Activated naive CD8-positive, alpha-beta T cell treated with anti-CD3 and anti-CD28 coated beads for 36 hours (primary cell): ENCODE measurements at places on chromosomes 3 and 15. TPM values are rescaled to one million over a fixed set of nuclear protein-coding genes. Genes with fewer than 3 reads are reported as not detected.
A peak's percentile ranks its signal among the peaks of the same experiment; 100 is the strongest.

DNA sequence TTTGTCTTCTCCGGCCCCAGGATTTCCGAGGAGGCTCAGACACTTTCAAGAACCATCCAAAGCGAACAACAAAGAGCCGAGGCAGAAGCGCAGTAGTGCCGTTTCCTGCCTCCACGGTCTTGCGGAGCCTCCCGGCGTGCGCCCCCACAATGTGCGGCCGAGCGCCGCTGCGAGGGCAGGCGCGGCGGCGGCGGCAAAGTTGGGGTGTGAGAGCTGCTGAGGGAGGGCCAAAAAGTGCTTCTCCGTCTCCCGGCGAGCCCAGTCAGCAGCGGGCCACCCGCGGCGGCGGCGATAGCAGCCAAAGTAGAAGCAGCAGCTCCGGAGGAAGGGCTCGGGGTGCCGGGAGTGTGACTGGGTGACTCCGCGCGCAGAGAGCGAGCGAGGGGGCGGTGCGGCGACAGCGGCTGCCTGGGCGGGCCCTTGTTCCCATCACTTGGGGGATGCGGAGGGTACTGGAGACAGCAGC lies 749.1 kb downstream of the ROBO1 start:
- no peak overlapping the region for H3K27ac ChIP-seq
- H3K4me1 ChIP-seq, result peaks cover 12% of the 10 kb centered on the region
- peaks cover 24% of the 10 kb centered on the region for H3K27me3 ChIP-seq
- no peak overlapping the region for H3K4me3 ChIP-seq
- no peaks in the 10 kb centered on the region for H3K36me3 ChIP-seq
- DNase-seq, result peak; percentile 60

- peaks cover 22% of the 10 kb centered on the region for H3K4me1 ChIP-seq
- no peak overlapping the region for H3K27ac ChIP-seq
- no peak for DNase-seq
- H3K27me3 ChIP-seq, result peaks cover 64% of the 10 kb centered on the region
- peaks cover 2% of the 10 kb centered on the region for H3K36me3 ChIP-seq
These were observed 27.4 kb upstream of the IL1RAP start for GRCh38 chr3:190486533-190486864.

DNA sequence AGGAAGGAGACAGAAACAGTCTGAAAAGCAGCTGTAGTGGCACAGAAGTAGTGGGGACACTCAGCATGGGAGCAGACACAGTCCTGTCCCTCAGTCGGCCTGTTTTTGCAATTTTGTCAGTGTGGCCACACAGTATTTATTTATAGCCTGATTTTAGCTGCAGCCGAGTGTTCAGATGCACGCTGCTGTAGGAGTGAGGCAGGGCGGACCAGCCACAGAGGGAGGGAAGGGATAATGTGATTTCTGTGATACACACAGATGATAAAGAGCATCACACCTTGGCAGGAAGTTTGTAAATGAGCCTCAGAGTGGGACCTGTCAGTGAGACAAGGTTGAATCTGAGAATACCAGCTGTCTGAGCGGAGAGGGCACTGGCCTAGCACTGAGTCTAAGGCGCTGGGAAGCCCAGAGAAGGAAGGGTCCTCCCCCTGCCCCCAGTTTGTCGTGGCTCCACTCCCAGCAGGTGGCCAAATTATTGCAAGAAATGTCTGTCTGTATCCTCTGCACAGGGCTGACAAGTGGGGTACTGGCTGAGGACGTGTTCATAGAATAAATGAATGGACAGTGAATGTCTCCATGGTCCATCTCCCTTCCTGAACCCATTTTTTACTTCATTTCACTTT lies 3.8 kb downstream of the PSTPIP1 start:
- no peaks in the 10 kb centered on the region for H3K27me3 ChIP-seq
- DNase-seq, result no peak
- H3K27ac ChIP-seq, result peak overlapping the region; percentile 14
- H3K4me3 ChIP-seq, result peak overlapping the region; percentile 95
- H3K4me1 ChIP-seq, result peaks cover 71% of the 10 kb centered on the region

GRCh38 chr3:50139308-50139707 lies 15.8 kb upstream of the SEMA3F start:
- no peak overlapping the region for H3K27ac ChIP-seq
- no peaks in the 10 kb centered on the region for H3K36me3 ChIP-seq
- DNase-seq, result no peak
- no peaks in the 10 kb centered on the region for H3K27me3 ChIP-seq

DNA sequence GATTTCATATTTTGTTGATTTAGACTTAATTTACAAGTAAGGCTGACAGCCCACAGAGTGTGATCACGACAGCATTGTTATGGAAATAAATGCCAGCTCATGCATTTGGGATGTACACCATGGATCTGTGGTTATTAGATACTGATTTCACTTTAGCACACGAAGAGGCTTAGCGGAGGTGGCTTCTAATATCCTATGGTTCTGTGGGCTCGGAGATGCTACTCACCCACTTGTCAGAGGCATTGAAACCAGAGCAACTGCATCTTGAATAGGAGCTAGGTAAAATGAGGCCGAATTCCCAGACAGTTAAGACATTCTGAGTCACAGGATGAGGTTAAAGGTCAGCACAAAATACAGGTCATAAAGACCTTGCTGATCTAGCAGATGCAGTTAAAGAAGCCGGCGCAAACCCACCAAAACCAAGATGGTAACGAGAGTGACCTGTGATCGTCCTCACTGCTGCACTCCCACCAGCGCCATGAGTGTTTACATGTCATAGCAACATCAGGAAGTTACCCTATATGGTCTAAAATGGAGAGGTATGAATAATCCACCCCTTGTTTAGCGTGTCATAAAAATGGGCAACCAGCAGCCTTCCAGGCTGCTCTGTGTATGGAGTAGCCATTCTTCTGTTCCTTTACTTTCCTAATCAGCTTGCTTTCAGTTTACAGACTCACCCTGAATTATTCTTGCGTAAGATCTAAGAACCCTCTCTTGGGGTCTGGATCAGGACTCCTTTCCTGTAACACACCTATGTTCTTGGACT lies 117.5 kb downstream of the PGPEP1L start:
- DNase-seq, result no peak
- H3K27me3 ChIP-seq, result no peaks in the 10 kb centered on the region
- no peak overlapping the region for H3K4me3 ChIP-seq
- H3K27ac ChIP-seq, result no peak overlapping the region
- H3K36me3 ChIP-seq, result peaks cover 5% of the 10 kb centered on the region

DNA sequence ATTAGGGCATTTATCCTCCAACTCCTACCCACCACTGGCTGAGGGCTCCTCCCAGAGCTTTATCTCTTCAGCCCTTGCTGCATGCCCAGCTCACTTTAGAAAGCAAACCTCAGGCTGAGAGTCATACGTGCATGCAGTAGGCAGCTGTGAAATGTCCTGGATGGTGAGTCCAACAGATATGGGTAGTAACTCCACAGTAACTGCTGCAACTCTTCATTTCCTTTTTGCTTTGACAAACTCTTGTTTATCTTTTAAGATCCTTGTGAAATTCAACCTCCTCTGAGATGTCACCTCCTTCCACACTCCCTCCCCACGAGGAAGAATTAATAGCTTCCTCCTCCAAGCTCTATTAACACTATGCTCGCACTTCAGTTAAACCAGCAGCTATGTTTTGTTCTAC lies 35.9 kb upstream of the CTNNB1 start:
- peaks cover 24% of the 10 kb centered on the region for H3K27me3 ChIP-seq
- DNase-seq, result no peak
- H3K4me1 ChIP-seq, result peaks cover 29% of the 10 kb centered on the region
- H3K36me3 ChIP-seq, result no peaks in the 10 kb centered on the region

DNA sequence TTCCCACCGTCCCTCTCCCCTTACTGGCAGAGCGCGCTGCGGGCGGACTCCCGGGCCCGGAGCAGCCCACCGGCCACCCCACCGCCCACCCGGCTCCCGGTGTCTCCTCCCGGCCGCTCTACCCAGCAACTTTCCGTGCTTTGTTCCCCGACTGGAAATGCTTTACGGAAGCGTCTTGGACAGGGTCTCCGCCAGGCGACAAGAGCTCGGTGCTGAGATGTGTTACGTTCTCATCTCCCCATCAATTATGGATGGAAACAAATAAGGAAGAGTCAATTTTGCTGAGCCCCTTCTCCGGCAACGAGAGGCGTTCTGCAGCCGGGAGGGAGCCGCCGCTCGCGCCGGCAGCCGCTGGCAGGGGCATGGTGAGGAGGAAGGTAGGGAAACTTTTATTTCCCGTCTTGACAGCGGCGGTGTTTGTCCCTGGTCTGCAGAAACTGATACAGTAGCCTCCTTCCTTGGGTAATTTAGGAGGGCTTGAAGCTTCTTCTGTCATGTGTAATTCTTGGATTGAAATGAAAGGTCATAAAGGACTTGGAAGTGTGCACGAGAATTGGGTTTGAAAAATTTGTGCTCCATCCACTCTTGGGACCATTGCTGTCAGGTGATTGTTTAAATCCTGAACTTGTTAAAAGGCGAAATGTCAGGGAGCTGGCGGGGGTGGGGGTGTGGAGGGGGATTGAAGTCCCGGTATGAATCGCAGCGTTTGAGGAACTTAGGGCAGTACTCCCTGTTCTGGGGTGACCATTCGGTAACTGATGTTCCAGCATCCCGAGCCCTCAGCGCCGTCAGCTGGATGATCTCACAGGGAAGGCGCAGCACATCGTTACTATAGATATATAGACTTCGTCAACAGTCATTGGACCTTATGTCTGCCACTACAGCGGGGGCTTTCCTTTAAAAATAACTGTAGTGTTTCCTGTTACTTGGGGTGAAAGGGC lies 1.5 kb downstream of the SEMA6D start:
- H3K4me3 ChIP-seq, result no peak overlapping the region
- H3K27me3 ChIP-seq, result peaks cover 79% of the 10 kb centered on the region
- no peaks in the 10 kb centered on the region for H3K36me3 ChIP-seq
- DNase-seq, result no peak
- H3K27ac ChIP-seq, result no peak overlapping the region

- H3K4me3 ChIP-seq, result no peak overlapping the region
- H3K36me3 ChIP-seq, result no peaks in the 10 kb centered on the region
- no peaks in the 10 kb centered on the region for H3K4me1 ChIP-seq
- DNase-seq, result no peak
These were observed 17.7 kb upstream of the CPA3 start for GRCh38 chr3:148847351-148847750.

DNA sequence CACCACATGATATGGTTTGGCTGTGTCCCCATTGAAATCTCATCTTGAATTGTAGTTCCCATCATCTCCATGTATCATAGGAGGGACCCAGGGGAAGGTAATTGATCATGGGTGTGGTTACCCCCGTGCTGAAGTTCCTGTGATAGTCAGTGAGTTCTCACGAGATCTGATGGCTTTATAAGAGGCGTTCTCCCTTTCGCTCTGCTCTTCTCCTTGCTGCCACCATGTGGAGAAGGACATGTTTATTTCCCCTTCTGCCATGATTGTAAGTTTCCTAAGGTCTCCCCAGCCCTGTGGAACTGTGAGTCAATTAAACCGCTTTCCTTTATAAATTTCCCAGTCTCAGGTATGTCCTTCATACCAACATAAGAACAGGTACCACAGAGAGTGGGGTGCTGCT lies 21.9 kb downstream of the OSTN start:
- H3K4me3 ChIP-seq, result no peak overlapping the region
- peaks cover 1% of the 10 kb centered on the region for H3K36me3 ChIP-seq
- H3K27me3 ChIP-seq, result no peaks in the 10 kb centered on the region
- no peak overlapping the region for H3K27ac ChIP-seq
- no peak for DNase-seq

- peak; percentile 8 for DNase-seq
- no peaks in the 10 kb centered on the region for H3K36me3 ChIP-seq
- no peak overlapping the region for H3K4me3 ChIP-seq
- H3K27me3 ChIP-seq, result no peaks in the 10 kb centered on the region
These were observed 118.2 kb upstream of the STRIT1 start for GRCh38 chr3:155411500-155412223.

GRCh38 chr3:154758109-154758868 lies 321.8 kb upstream of the MME start:
- no peaks in the 10 kb centered on the region for H3K4me1 ChIP-seq
- no peaks in the 10 kb centered on the region for H3K36me3 ChIP-seq
- H3K27me3 ChIP-seq, result no peaks in the 10 kb centered on the region

DNA sequence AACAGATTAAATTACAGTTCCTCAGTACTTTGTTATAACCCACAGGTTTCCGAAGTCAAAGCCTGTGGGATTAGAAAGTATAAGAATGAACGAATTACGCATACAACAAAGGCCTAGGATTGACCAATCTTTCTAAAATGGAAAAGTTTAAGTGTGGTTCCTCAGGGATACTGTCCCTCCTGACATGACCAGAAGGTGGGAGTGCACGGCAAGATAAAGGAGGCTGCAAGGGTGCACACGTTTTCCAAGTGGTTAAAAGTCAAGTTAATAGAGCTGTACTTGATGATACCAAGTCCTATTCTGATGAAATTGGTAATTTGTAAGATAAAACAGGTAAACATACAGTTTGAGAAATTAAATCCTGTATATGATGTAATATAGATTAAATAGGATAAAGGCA lies 96.2 kb downstream of the ALDH1A2 start:
- no peak overlapping the region for H3K27ac ChIP-seq
- H3K4me3 ChIP-seq, result no peak overlapping the region
- no peaks in the 10 kb centered on the region for H3K36me3 ChIP-seq
- DNase-seq, result no peak

- H3K36me3 ChIP-seq, result no peaks in the 10 kb centered on the region
- no peak overlapping the region for H3K27ac ChIP-seq
- H3K4me3 ChIP-seq, result no peak overlapping the region
- no peaks in the 10 kb centered on the region for H3K27me3 ChIP-seq
- no peaks in the 10 kb centered on the region for H3K4me1 ChIP-seq
These were observed 243.0 kb downstream of the CD47 start for GRCh38 chr3:107847791-107848190.

GRCh38 chr3:197957790-197958133 lies 2.3 kb upstream of the LMLN start:
- peak overlapping the region; percentile 36 for H3K27ac ChIP-seq
- H3K4me1 ChIP-seq, result peaks cover 75% of the 10 kb centered on the region
- no peaks in the 10 kb centered on the region for H3K27me3 ChIP-seq
- no peak for DNase-seq
- H3K4me3 ChIP-seq, result no peak overlapping the region
- H3K36me3 ChIP-seq, result peaks cover 59% of the 10 kb centered on the region

DNA sequence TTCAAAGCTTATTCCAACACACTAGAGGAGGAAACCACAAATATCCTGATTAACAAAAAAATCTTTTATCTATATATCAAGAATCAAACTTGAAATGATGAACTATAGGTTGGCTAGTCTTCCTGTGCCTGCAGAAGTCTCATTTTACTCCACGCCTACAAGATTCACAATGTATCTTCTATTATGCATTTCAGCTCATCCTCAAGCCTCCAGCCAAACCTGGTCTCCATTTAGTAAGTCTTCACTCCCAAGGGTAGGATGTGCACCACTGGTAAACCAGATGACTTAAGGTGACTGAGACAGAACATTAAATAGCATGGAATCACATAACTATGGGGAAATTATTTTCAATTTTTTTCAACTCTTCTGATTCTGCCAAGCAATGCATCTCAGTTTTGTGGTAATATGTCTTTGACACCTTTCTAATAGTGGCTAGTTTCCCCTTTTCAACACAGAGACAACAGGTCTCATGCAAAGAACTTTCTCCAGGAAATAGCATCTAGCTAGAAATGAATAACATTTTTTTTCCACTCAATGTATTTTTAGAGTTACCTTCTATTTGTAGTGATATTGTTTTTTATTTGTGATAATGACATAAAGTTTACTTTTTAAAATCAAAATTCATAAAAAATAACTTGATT lies 166.9 kb downstream of the TNIK start:
- H3K27ac ChIP-seq, result no peak overlapping the region
- no peaks in the 10 kb centered on the region for H3K27me3 ChIP-seq
- H3K4me3 ChIP-seq, result no peak overlapping the region
- H3K36me3 ChIP-seq, result peaks cover 6% of the 10 kb centered on the region
- peaks cover 43% of the 10 kb centered on the region for H3K4me1 ChIP-seq

ATP8B4 gene
- total RNA-seq, result 3.4 TPM

REC114 gene
- not detected for total RNA-seq

WDR53 gene
- 27.3 TPM for total RNA-seq

DIPK2A gene
- total RNA-seq, result 10.2 TPM

RTF1 gene
- 26.8 TPM for total RNA-seq

TGM5 gene
- total RNA-seq, result 0.38 TPM

OR5K2 gene
- not detected for total RNA-seq

SLITRK3 gene
- total RNA-seq, result not detected
